ENCODE measurements at places on chromosomes 3 and 15.

- DNase-seq: no peak
Observed at GRCh38 chr3:171346582-171347300, 113.5 kb downstream of the TNIK start.

- DNase-seq: no peak
Observed at GRCh38 chr15:35181538-35181937, 96.4 kb upstream of the NANOGP8 start.

GRCh38 chr3:126472277-126473006 is 3.2 kb downstream of the ZXDC start:
- DNase-seq: no peak

GRCh38 chr3:8503461-8503860 is 1.8 kb downstream of the LMCD1 start:
- DNase-seq: no peak

DNA sequence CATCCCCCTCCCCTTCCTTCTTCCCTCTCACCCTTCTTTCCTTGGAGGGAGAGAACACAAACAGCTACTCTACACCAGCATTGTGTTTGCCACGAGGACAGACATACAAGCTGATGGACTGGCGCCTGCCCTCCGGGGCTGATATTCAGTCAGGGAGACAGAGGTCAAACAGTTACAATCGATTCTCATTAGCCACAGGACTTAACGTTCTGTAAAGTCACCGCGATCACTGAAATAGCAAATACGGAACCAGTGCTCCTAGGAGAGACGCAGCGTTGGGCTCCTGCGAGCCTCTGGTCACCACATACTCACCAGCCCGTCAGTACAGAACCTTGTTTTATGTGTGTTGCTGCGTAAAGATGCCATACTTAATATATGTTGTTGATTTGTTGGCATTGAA is 108.8 kb downstream of the LRRK1 start:
- DNase-seq: no peak

DNA sequence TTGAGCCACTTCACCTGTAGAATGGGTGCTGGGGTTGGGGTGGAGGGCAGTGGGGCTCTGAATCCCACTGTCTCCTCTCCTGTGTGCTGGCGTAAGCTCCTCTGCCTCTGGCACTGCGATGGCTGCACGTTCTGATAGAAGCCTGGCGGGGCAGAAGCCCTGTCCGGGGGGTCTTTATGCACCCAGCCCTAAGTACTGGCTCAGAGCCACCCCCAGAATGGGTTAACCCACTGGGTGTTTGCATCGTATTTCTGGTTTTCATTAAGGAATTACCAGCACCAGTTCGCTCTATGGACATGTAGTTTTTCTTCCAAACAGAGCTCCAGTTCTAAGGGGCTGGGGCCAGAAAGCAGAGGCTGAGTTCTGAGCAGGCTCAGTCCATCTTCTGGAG is 37.7 kb upstream of the CDCP1 start:
- no peak for DNase-seq

GRCh38 chr3:86837871-86838270 is 153.1 kb downstream of the VGLL3 start:
- no peak for DNase-seq

GRCh38 chr3:69288161-69288895 is 97.6 kb downstream of the FRMD4B start:
- DNase-seq: no peak

GRCh38 chr3:194984066-194984465 is 286.9 kb downstream of the XXYLT1 start:
- no peak for DNase-seq

DNA sequence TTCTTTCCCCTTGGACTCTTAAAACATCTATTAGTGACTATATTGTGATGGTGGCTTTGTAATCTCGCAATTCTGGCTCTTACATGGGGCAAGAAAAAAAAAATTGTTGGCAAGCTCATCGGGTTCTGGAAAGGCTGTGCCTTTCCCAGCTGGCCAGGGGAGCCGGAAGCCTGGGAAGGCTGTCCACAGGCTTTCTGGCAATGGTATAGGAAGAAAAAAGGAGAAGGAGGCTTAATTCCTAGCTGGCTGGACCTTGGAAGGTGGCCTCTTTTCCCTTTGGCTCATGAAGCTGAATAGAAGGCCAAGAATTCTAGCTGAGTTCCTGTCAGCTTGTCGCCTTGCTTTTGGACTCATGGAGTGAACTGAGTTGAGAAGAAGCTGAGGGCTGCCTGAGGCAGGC is 243.5 kb upstream of the SEMA6D start:
- DNase-seq: no peak

DNA sequence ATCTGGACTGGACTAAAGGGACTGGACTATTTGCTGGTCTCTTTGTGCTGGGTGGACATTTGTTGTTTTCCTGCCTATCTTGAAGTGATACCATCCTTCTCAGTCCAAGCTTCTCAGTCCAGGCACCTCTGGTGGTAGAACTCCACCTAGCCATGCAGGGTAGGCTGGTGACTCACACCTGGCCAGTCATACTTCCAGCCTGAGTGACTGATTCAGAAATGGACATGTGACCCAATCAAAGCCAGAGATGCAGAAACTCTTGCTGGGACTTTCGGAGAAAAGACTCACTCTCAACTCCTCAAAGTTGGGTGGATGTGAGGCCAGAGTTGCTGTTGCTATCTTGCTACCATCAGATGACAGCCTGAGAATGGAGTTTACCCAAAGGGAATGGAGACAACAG is 5.6 kb upstream of the ASB14 start:
- no peak for DNase-seq

- DNase-seq: no peak
Observed at GRCh38 chr15:90989040-90989768, 5.1 kb downstream of the PRC1 start.

GRCh38 chr3:119643528-119643927 is 16.9 kb downstream of the POPDC2 start:
- DNase-seq: no peak

- DNase-seq: no peak
Observed at GRCh38 chr15:88120026-88120425, 136.5 kb downstream of the NTRK3 start.

DNA sequence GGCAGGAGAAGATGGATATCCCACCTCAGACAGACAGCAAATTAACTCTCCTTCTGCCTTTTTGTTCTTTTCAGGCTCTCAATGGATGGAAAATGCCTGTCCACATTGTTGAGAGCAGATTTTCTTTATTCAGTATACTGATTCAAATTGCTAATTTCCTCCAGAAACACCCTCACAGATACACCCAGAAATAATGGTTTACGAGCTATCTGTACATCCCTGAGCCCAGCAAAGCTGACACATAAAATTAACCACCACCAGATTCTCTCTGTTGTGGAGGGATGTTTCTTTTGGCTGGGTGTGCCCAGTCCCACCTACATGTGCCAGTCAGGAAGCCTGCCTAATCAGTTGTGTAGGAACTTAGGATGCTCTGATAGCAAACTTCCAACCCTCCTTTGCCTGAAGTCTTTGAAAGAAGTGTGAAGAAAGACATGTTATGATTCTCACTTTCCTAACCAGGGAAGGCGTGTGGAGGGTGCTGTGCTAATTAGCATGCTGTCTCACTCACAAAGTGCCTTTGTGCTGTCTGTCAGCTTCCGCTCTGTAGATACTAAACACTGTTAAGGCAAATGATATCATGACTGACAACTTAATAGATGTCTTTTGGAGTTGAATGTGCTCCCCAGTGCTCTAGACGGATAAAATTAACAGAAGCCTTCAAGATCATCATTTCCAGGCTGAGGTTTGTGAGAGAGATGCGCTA is 208.5 kb downstream of the CLSTN2 start:
- DNase-seq: no peak

- no peak for DNase-seq
Observed at GRCh38 chr15:59595434-59595915, 16.1 kb upstream of the GCNT3 start.

DNA sequence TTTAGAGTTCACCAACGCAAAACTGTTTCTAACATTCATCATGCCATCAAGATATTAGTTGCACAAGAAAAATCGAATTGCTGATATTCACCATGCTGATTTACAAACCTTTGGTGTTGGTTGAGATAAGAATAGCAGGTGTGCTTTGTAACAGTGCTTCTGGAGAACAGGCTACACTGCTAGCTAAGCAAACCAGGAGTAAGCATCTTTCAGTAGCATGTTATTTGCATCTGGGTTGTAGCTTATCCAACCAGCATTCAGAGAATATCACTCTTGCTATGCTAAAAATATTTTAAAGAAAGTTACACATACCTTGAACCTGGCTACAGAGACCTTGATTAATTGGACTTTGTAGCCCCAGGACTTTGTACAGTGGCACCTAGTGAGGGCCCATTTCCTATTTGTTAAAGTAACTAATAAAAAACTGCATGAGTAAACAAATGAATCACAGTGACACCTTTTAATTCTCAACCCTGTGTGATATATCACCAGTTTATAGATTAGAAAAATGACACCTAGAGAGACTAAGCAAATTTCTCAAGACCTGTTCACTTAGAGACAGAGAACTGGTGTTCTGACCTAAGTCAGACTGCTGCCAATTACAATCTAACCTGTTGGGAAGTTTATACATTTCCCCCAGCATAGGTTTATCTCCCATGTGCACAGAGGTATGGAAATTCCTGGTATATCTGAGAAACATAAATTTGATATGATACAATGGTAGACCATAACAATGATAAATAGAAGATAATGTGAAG is 435.5 kb upstream of the TGFBR2 start:
- no peak for DNase-seq

- no peak for DNase-seq
Observed at GRCh38 chr3:171218069-171218468, 191.5 kb upstream of the SLC2A2 start.

GRCh38 chr15:53746101-53746500 is 13.4 kb downstream of the WDR72 start:
- DNase-seq: no peak

DNA sequence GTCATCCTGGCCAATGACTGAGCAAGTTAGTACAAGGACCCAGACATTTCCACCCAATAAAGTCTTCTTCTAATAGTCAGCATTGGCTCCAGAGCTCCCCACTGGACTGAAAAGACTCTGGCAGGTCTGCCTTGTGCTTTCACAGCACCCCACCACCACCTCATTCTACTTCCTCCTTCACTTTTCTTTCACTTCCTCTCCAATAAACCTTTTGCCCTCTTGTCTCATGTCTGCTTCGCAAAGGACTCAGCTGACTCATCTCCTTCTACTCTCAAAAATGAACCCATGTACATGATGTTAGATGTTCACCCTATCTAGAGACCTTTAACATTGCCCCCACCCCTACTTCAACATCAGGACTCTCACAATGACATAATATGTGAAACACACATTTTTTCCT is 181.0 kb upstream of the PPP2R3A start:
- DNase-seq: no peak

- no peak for DNase-seq
Observed at GRCh38 chr3:187281191-187281714, 10.3 kb downstream of the MASP1 start.

DNA sequence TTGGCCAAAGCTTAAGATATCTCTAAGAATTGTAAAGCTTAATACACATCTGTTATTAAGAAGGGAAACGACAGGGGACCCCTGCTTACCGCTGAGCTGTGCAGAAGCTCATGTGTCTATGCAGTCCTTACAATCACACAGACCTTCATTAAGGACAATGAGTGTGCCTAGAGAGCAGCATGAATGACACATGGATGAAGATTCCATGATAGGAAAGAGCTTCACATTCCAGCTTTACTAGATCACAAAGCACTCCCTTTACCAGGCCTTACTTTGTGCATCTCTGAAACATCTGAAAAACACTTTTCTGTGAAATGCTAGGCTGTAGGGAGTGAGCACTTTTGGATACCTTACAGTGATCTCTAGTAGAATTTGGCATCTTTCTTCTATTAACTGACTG is 32.0 kb downstream of the RNF168 start:
- no peak for DNase-seq

DNA sequence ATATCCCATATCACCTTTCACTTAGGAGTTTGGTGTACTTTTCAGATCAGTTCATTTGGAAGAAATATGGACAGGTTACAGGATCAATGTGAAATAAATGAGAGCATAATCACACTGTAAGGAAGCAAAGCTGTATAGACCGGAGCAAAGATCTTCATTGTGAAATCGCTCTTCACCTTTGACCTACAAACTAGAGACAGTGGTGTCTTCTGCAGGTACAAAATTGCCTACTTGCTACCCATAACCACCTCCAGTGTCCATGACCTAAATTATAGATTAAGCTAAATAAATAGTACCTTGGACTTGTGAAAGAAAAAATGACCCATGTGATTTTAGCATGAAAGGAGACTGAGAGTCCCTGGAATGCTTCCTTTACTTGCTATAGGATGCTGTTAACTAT is 379.5 kb upstream of the SUCLG2 start:
- no peak for DNase-seq

- DNase-seq: no peak
Observed at GRCh38 chr3:17182166-17182565, 297.4 kb downstream of the PLCL2 start.

DNA sequence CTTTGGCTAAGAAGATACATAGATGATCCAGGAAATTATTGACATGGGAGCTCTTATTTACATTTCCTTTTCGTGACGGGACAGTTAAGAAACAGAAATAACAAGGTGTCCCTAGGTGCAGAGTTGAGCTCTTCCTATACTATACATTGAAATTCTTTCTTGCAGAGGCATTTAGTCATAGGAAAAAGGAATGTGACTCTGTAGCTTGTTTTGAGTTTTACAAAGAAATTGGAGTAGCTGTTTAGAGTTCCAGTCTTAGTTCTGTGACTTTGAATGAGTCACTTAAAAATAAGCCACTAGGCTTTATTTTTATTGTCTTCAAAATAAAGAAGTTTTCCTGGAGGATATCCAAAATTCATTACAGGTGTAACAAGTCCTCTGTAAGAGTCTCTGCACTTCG is 723.5 kb upstream of the SGO1 start:
- DNase-seq: no peak

DNA sequence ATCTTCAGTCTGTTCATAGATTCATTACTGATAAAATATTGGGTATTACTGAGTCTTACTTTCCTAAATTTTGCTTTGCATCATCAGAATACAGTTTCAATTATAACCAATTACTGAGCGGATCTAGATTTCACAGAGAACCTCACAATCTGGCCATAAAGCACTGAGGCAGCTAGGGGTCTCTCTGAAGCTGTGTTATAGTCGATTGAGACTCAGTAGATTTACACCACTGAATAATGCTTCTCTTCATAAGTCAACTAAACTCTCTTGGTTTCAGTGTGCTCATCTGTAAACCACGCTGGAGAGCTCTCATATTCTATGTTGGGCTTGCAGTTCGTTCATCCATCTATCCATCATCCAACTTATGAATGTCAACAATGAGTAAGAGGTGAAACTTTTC is 180.6 kb downstream of the GREM1 start:
- no peak for DNase-seq

DNA sequence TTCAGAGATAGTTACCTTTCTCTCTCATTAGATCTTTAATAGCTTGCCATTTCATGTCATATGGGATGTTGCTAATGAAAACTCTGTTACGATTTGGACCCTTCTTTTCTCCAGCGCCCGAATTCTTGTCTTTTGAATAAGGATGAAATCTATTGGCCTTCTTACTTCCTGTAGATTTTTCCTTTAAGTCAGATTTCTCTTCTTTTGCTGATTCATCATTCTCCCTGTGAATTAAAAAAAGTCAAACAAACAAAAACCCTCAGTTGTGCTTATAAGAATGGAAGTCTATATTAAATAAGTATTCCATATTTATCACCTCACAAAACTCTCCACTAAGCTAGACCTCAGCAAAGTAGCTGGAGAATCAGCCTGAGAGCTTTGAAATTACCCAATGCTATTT is 9.5 kb downstream of the MYEF2 start:
- no peak for DNase-seq

Data from activated naive CD4-positive, alpha-beta T cell (primary cell).